CD4-positive, alpha-beta T cell (primary cell): ENCODE measurements at places on chromosomes 5 and 9.

- DNase-seq, result no peak
These were observed 77.5 kb downstream of the STARD4 start for GRCh38 chr5:111434800-111435199.

DNA sequence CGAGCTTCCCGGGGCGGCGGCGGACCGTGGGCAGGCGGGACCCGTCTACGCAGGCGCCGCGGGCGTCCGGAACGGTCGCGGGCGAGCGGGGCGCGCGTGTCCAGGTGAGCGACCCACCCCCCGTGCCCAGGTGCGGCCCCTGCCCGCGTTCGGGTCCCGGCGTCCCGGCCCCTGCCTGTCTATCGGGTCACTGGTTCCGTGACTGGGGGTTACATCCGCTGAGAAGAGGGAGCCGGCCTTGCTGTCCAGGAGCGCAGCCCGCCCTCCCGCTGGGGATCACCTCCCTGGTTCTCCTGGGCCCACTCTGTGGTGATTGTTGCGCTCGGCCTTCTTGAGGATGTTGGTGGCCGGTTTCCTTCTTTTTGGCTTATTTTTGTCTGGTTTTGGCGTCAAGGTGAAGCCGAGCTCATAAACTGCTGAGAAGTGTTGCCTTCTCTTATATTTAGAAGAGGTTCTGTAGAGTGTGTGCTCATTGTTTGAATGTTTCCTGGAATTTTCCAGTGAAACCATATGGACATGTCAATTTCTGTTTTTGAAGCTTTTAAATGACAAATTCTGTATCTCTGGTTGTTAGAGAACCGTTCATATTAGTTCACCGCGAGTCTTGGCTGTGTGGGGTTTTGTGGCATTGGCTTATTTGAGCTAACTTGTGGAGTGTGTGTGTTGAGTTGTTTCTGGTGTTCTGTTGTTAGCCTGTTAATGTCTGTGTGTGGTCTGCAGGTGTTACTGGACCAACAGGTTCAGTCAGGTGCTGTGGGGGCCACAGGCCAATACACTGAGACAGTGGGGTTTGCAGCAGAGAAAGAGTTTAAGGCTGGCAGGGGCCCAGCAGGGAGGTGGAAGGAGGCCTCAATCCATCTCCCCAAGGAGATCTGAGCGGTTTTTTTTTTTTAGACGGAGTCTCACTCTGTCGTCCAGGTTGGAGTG, 621 bp downstream of the CEP72 start:
- no peak for DNase-seq

DNA sequence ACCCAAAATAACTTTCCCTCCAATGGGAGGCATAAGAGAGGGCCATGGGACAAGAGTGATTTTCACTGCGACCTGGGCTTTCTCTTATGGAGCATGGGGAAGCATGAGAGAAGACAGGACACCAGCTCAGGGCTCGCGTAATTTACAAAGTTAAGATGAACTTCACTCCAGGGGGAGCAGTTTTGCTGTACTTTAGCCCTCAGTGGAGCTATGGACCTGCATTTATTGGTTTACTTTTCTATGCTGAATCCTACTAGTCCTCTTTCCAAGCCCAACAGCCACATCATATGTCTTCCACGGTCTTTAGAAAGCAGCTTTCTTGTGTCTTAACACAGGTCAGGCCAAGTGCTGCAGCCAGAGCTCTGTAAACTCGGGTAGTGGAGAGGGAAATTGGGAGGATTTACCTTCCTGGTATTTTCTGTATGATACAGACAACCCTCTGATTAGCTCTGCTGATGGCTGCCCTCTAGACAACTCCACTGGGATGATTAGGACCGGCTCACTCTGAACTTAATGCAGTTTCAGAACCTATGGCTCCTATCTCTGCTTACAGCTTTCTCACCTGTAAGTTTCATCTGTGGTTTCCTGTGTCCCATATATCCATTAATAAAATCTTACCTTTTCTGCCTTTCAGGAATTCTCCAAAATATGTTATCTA, 581.0 kb upstream of the RORB start:
- DNase-seq, result no peak

DNA sequence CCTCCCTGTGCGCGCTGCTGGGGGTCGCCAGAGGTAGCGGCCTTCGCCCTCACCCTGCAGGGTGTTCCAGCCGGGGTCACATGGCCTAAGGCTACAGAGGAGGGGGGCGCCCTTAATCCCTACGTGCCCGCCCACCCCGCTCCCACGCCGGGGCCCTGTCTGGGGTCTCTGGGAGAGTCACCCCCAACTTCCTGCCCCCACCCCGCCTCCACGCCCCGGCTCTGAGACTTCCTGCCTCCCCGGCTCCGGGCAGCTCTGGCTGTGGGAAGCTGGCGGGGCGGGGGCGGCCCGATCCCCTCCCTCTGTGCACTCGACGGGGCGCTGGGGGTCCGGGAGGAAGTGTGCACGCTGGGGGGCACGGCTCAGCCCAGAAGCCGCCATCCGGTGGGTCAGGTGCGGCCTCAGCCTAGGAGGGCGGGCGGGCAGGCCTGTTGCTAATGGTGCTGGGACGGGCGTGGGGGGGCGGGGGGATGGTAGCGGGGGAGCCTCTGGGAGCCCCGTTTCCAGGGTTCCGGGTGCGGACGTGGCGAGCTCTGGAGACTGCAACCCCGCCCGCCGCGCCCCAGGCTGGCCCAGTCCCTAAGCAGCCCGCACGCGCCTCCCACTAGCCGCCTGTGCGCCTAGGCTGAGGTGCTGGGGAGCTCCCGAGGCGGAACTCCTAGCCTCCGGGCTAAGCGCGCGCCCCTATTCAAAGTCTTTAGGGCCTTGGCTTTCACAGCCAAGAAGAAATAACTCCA, 61.6 kb downstream of the CXXC5 start:
- no peak for DNase-seq

GRCh38 chr5:6188976-6189375, 189.4 kb downstream of the MED10 start:
- no peak for DNase-seq

DNA sequence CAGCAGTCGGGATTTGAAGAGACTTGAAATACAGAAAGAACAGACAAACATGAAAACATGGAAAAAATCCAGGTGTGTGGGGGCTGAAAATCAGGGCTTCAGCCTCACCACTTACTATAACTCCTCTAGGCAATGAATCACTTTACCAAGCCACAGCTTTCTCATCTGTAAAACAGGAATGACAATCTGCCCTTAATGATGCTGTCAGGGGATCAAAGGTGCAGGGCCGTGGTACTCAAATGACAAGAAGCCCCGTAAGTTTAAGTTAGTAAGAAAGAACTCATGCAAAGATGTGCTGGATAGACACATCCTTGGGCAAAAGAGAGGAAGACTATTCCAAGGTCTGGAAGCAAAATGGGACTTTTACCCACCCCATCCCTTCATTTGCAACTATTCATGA, 34.7 kb downstream of the FBXW2 start:
- DNase-seq, result no peak

DNA sequence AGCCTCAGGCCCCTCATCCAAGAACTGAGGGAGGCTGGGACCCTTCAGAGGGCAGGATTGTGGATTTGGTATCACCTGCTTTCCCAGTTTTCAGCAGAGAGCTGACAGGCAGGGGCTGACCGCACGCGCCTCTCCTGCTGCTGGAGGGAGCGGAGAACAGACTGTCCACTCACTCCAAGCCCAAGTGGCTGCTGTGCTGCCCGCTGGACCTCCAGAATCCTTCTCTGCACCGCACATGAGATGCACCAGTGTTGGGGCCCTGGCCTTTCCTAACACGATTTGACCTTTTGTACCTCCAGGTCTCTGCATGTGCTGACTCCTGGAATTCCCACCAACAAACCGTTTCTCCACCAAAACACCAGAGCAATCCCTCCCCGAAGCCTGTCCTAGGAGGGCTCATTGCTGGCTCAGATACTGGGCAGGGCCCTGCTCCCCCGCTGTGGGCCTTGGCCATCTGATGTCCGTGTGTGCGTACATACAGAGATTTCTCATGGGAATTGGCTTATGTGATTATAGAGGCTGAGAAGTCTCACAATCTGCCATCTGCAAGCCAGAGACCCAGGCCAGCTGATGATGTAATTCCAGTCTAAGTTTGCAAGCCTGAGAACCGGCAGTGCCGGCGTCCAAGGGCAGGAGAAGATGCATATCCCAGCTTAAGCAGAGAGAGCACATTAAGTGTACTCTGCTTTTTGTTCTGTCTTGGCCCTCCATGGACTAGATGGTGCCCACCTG, 141.7 kb downstream of the GADD45G start:
- DNase-seq, result no peak
